ENCODE measurements at places on chromosomes 6 and 20. TPM values are rescaled to one million over a fixed set of nuclear protein-coding genes. Genes with fewer than 3 reads are reported as not detected.
A peak's percentile ranks its signal among the peaks of the same experiment; 100 is the strongest.

DNA sequence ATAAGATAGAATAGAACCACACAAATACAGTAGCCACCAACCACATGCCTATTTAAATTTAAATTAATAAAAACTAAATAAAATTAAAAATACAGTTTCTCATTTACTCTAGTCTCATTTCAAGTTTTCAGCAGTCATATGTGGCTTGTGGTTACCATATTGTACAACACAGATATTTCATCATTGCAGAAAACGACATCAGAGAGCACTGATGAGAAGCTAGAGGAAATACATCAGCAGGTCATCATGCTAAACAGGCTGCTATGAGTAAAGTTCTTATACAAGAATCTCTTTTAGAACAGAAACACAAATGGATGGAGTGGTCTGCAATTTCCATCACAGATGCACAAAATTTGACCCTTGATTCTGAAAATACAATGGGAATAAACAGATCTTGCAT is 36.6 kb downstream of the TBC1D32 start:
- no peak for DNase-seq
- H3K36me3 ChIP-seq: no peaks in the 10 kb centered on the region
- no peak overlapping the region for H3K27ac ChIP-seq
- no peaks in the 10 kb centered on the region for H3K4me1 ChIP-seq
- H3K4me3 ChIP-seq: no peak overlapping the region

DNA sequence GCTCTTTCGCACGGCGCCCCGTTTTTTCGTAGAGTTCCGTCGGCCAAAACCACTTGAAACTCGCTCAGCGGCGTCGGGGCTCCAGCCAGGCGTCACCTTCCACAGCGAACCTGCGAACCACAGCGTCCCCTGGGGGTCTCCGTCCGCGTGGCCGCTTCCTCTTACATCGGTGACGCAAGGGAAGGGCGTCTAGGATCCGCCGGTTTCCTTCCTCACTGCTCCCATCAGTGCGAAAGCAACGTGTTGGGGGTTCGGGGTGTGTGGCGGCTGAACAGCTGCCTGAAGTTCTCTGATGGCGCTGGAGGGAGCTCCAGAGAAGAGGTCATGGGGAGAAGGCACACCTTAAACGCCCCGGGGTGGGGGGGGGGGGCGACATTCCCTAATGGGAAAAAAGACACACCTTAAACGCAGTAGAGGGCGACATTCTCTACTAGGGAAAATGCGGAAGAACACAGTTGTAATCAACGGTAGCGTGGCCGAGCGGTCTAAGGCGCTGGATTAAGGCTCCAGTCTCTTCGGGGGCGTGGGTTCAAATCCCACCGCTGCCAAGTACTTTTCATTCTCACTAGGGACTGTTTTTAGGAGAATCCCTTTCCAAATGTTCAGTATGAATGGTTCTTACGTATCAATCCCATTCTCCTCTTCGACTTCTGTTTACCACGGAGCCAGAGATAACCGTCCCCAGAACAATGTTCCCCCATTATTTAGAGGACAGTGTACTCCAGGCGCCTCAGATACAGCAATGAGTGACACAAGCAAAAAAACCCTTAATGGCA is 16.4 kb downstream of the ZNF311 start:
- DNase-seq: peak; percentile 66
- H3K27ac ChIP-seq: no peak overlapping the region
- H3K4me3 ChIP-seq: peak overlapping the region; percentile 4
- no peaks in the 10 kb centered on the region for H3K27me3 ChIP-seq
- H3K36me3 ChIP-seq: no peaks in the 10 kb centered on the region

DNA sequence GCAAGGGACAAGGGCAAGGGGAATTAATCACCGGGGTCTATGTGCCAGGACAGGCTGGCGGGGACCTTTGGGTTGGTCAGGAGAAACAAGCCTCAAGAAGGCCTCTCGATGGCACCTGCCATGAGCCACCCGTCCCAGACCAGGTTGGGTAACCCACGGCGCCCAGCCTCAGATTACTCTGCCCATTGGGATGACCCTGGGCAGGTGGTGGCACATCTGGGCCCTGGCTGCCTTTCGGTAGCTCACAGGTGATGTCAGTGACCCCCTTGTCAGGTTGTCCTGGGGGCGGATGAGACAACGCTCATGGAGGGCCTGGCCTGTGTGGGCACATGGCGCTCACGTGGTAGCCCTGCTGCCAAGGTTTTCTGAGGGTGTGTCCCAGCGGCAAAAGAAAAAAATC is 152.2 kb downstream of the SYCP2 start:
- H3K4me3 ChIP-seq: no peak overlapping the region
- H3K4me1 ChIP-seq: no peaks in the 10 kb centered on the region
- H3K36me3 ChIP-seq: no peaks in the 10 kb centered on the region
- no peaks in the 10 kb centered on the region for H3K27me3 ChIP-seq
- no peak overlapping the region for H3K27ac ChIP-seq

DNA sequence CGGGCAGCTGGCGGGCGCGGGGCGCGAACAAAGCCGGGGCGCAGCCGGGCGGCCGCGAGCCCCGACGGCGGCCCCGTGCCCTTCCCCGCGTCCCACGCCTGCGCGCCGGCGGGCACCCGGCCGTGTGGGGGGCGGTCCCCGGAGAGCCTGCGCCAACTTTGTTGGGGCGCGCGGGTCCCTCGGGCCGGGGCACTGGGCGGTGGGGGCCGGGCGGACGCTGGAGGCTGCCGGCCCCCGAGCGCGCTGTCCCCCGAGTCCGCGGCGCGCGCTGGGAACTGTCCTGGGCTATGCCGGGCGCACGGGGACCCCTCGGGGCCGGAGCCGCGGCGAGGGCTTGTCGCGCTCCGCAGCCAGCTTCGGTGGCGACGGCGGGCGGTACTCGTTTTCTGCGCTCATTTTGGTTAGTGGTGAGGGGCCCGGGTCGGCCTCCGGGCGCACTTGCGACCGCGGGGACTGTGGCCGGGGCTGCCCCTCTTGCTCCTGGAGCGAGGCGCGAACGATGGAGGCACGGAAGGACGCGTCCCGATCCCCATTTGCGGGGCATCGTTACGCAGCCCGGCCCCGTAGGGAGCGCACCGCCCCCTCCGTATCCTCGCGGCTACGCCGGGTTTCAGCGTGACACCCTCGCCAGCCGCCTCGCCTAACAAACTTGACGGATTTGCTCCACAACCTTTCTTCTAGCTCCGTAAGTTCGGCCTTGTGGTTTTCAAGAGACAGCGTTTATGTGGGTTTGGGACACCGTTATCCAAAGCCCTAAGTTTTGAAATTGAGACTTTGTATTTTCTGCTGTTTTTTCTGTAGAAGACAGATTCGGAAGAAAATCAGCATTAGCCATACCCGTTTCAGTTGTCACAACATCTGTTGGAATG is 622 bp downstream of the SS18L1 start:
- H3K4me1 ChIP-seq: peaks cover 8% of the 10 kb centered on the region
- peaks cover 14% of the 10 kb centered on the region for H3K36me3 ChIP-seq
- no peaks in the 10 kb centered on the region for H3K27me3 ChIP-seq

DNA sequence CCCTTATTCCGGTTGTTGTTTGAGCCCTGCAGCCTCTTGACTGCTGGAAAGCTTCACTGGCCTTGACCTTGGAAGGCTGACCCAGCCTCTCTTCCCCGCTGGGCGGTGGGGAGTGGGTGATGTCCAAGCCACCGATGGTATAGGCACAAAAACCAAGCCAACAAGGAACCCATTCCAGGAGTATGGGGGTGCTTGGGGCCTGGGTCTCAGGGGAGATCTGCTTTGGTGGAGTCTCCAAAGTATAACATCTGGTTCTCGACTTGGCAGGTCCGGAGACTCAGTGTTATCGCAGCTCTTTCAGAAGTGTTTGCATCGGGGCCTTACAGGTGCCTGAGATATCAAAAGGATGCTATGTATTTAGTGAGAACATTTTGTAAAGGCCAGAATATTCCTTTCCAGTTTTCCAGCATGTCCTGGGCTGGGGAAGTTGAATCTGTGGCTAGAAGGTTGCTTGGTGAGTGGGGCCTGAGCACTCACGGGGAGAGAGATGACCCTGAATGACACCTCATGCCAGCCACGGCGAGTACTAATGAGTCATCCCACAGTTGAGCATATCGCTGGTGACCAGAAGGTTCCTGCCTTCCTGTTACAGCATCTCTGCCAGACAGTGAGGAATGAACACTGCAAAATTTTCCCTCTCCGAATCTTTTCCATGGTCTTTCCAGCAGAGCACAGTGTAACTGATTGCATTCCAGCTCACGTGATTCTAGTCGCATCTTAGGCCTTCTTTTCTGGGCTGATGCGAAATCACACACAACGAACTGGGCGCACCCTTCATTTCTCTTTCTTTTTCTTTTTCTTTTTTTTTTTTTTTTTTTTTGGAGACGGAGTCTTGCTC is 133.9 kb downstream of the ZDHHC14 start:
- H3K27ac ChIP-seq: peak overlapping the region; percentile 88
- peaks cover 29% of the 10 kb centered on the region for H3K4me1 ChIP-seq
- no peak overlapping the region for H3K4me3 ChIP-seq
- H3K27me3 ChIP-seq: no peaks in the 10 kb centered on the region
- peak; percentile 99 for DNase-seq

DNA sequence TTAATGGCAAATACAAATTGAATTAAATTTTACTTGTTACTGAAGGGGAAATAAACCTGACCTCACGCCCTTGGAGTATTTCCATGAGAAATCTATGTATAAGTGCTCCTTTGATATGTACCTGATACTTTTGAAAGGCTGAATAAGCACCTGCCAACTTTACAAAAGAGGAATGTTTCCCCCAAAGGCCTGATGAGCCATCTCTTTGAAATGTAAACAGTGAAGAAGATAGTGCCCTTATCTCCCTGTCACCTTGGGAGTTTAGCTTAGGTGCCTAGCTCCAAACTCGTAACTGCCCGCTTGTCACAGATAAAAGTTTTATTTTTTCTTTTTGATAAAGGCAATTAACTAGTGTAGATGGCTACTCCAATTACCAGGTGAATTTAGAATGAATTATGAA is 1.1 kb upstream of the ZNF343 start:
- no peaks in the 10 kb centered on the region for H3K27me3 ChIP-seq
- H3K4me3 ChIP-seq: no peak overlapping the region
- no peak overlapping the region for H3K27ac ChIP-seq
- DNase-seq: no peak
- no peaks in the 10 kb centered on the region for H3K36me3 ChIP-seq

GRCh38 chr6:149423964-149424440 is 23.9 kb downstream of the SUMO4 start:
- no peak for DNase-seq
- H3K4me1 ChIP-seq: no peaks in the 10 kb centered on the region
- H3K36me3 ChIP-seq: no peaks in the 10 kb centered on the region
- H3K4me3 ChIP-seq: no peak overlapping the region

Gene COL12A1
- 102 TPM for total RNA-seq

Gene ATP6V1G2
- total RNA-seq: 0.84 TPM

Gene DTD1
- total RNA-seq: 50.8 TPM

All from endothelial cell of umbilical vein (primary cell).